ENCODE measurements at places on chromosomes 4 and X. TPM values are rescaled to one million over a fixed set of nuclear protein-coding genes. Genes with fewer than 3 reads are reported as not detected.

The RAPGEF2 gene
- total RNA-seq: 251 TPM

The PPEF1 gene
- total RNA-seq: 44.5 TPM

The SLITRK4 gene
- 62.1 TPM for total RNA-seq

The SYTL5 gene
- total RNA-seq: 4.4 TPM

The FAM114A1 gene
- total RNA-seq: 10.9 TPM

The SHROOM2 gene
- total RNA-seq: 12.3 TPM

Data from occipital lobe (tissue), 3 donors.